Common myeloid progenitor, CD34-positive (primary cell): ENCODE measurements at places on chromosomes 4 and X.

DNA sequence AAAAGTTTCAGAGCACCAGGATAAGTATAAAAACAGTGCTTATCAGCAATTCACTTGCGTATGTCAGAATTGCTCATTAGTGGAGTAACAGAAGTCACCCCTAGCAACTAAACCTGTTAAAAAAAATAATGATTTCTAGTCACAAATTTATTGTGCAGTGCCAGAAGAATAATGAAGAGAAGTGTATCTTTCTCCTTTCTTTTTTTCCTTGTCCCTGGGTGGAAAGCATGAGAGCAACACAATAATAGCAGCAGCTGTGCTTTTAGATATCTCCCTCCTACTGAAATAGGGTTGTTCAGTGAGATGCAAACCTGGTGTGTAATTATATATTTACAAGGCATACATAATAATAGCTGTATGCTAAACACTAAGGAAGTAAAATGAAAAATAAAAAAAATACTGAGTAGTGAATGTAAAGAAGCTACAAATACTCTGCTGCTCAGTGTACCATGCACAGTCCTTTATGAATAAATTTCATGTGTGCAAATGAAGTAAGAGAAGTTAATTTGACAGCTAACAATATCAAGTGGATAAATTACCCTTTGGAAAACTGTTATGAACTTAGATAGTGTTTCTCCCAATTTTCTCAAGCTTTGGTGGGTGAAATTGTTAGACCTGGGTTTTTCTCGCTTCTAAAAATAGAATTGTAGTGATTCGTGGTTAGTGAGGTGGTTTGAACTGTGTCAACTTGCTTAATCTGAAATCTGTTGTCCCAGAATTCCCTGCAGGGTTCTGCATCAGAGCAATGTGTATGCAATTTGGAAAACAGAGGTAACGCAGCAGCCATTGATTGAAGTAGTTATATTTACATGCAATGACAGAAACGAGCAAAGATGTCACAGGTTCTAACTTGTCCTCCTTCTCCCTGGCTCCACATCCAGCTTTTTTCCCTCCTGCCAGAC, 125.7 kb upstream of the NDST3 start:
- no peak overlapping the region for H3K27ac ChIP-seq
- H3K27me3 ChIP-seq, result no peaks in the 10 kb centered on the region
- H3K4me1 ChIP-seq, result no peaks in the 10 kb centered on the region

GRCh38 chr4:141154725-141155124, 21.5 kb upstream of the RNF150 start:
- no peaks in the 10 kb centered on the region for H3K36me3 ChIP-seq
- H3K27me3 ChIP-seq, result no peaks in the 10 kb centered on the region
- no peak for DNase-seq
- H3K27ac ChIP-seq, result no peak overlapping the region
- H3K4me1 ChIP-seq, result no peaks in the 10 kb centered on the region

GRCh38 chrX:85666471-85666870, 287.0 kb upstream of the POF1B start:
- no peak overlapping the region for H3K4me3 ChIP-seq
- no peak overlapping the region for H3K27ac ChIP-seq
- no peak for DNase-seq

- no peak for DNase-seq
- H3K36me3 ChIP-seq, result no peaks in the 10 kb centered on the region
- H3K4me1 ChIP-seq, result no peaks in the 10 kb centered on the region
- H3K27me3 ChIP-seq, result no peaks in the 10 kb centered on the region
- no peak overlapping the region for H3K4me3 ChIP-seq
Observed at GRCh38 chrX:1002611-1003010, 209.8 kb downstream of the CRLF2 start.

DNA sequence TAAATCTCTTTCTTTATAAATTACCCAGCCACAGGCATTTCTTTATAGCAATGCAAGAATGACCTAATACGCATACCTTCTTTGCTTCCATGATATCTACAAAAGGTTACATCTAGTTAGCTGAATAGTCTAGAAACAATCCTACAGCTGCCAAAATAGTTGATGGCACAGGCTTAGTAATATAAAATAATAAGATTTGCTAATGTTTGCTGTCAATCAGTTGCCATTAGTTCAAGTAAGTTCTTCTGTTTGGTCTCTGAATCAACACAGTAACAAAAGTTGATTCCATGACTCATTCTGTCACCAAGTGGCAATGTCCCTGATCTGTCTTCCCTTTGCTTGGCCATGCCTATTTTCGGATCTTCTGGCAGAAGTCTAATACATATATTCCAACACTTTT, 470.2 kb downstream of the SPRY1 start:
- H3K4me3 ChIP-seq, result no peak overlapping the region
- no peaks in the 10 kb centered on the region for H3K4me1 ChIP-seq
- DNase-seq, result no peak
- H3K36me3 ChIP-seq, result no peaks in the 10 kb centered on the region
- no peak overlapping the region for H3K27ac ChIP-seq

DNA sequence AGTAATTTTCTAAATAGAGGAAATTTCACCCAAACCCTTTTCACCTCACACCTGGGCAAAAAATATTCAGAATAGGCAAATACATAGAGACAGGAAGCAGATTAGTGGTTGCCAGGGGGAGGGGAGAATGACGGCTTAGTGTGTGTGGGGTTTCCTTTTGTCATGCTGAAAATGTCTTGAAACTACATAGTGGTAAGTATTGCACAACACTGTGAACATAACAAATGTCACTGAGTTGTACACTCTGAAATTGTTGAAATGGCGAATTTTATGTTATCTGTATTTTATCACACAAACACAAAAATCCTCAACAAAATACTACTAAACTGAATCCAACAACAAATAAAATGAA, 60.7 kb upstream of the PLAC1 start:
- H3K4me3 ChIP-seq, result no peak overlapping the region
- no peaks in the 10 kb centered on the region for H3K4me1 ChIP-seq
- no peak overlapping the region for H3K27ac ChIP-seq
- DNase-seq, result peak; percentile 79

GRCh38 chr4:44777115-44777514, 50.8 kb upstream of the GNPDA2 start:
- H3K4me1 ChIP-seq, result no peaks in the 10 kb centered on the region
- H3K27me3 ChIP-seq, result peaks cover 2% of the 10 kb centered on the region
- H3K36me3 ChIP-seq, result no peaks in the 10 kb centered on the region
- H3K27ac ChIP-seq, result no peak overlapping the region

DNA sequence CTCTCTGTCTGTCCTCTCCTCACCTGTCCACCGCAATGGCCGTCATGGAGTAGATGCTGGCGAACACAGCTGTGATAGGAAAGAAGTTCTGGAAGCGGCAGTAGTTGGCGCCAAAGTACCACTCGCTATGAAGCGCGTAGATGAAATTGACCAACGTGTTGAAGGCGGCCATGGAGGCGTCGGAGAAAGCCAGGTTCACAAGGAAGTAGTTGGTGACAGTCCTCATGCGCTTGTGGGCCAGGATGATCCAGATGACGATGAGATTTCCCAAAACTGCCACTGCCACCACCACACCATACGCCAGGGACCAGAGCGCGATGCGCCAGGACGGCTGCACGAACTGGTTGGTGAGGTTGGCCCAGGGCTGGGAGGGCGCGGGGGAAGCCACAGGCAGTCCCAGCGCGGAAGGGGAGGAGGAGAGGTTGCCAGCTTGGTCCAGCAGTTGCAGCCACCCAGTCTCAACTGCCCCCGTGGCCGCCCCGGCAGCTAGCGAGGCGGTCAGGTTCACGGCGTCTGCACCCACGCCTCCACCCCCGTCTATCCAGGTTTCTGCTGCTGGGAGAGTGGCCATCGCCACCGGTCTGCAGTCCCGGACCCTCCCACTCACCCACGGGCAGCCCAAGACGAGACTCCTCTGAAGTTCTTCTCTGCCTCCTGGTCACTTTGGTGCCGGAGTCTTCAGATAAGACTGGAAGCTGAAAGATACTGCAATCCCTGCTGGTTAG, 518 bp downstream of the TACR3 start:
- H3K36me3 ChIP-seq, result no peaks in the 10 kb centered on the region
- peaks cover 6% of the 10 kb centered on the region for H3K27me3 ChIP-seq
- H3K4me1 ChIP-seq, result no peaks in the 10 kb centered on the region
- no peak overlapping the region for H3K27ac ChIP-seq
- no peak for DNase-seq

GRCh38 chrX:45454290-45454689, 253.6 kb upstream of the DIPK2B start:
- DNase-seq, result no peak
- H3K36me3 ChIP-seq, result no peaks in the 10 kb centered on the region
- no peak overlapping the region for H3K4me3 ChIP-seq
- H3K4me1 ChIP-seq, result no peaks in the 10 kb centered on the region
- H3K27ac ChIP-seq, result no peak overlapping the region

- DNase-seq, result no peak
- H3K4me3 ChIP-seq, result no peak overlapping the region
- H3K27me3 ChIP-seq, result peaks cover 7% of the 10 kb centered on the region
- no peak overlapping the region for H3K27ac ChIP-seq
Observed at GRCh38 chr4:112895811-112896608, 153.4 kb upstream of the ANK2 start.

- no peaks in the 10 kb centered on the region for H3K4me1 ChIP-seq
- DNase-seq, result no peak
- peaks cover 7% of the 10 kb centered on the region for H3K27me3 ChIP-seq
- H3K4me3 ChIP-seq, result no peak overlapping the region
- H3K27ac ChIP-seq, result no peak overlapping the region
Observed at GRCh38 chr4:6380746-6381410, 91.5 kb downstream of the PPP2R2C start.

DNA sequence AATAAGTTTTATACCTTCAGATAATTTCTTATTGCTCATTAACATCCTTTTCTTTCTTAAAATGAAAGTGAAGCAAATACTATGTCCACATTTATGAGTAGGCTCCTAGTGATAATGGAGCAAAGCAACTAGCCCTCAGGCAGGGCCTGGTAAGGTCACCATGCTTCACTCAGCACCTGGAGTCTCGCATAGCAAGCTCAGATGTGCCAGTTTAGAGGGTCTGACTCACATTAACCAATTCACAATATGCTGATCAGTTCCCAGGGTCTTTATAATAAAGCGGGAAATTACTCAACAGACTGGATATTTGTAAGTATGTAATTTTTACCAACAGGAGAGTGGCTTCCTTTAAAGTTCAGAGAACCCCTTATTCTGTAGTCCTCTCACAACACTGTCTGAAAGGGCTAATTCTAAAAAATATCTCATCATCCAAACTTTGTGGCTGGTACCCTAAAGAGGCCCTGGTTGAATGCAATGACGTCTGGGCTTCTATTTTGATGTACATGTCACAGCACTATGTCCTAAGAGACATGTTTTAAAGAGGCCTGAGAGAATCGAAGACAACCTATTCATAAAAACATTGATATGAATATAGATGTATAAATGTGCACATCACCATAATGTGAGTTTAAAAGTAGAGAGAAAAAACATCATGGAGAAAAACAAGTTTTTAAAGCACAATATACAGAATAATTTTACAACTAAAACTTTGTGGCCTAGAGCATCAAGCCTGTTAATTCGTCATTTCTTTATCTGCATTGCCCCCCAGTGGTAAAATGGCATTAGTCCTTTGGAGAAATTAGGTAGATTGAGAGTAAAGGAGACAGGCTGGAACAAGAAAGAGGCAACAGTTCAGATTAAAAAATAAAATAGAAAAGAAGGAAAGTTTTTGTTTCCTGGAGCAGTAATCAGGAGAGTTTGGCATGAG, 44.3 kb downstream of the IL21 start:
- H3K27me3 ChIP-seq, result peaks cover 8% of the 10 kb centered on the region
- peak; percentile 78 for DNase-seq
- H3K4me3 ChIP-seq, result no peak overlapping the region
- no peaks in the 10 kb centered on the region for H3K36me3 ChIP-seq

GRCh38 chr4:10832806-10833628, 148.4 kb upstream of the CLNK start:
- no peak overlapping the region for H3K27ac ChIP-seq
- no peak for DNase-seq
- H3K27me3 ChIP-seq, result no peaks in the 10 kb centered on the region
- H3K4me1 ChIP-seq, result no peaks in the 10 kb centered on the region
- no peaks in the 10 kb centered on the region for H3K36me3 ChIP-seq

- H3K27ac ChIP-seq, result no peak overlapping the region
- no peak overlapping the region for H3K4me3 ChIP-seq
- H3K36me3 ChIP-seq, result no peaks in the 10 kb centered on the region
- H3K27me3 ChIP-seq, result no peaks in the 10 kb centered on the region
- DNase-seq, result no peak
- peaks cover 7% of the 10 kb centered on the region for H3K4me1 ChIP-seq
Observed at GRCh38 chr4:39631700-39632079, 7.0 kb downstream of the SMIM14 start.

- peak overlapping the region; percentile 66 for H3K27ac ChIP-seq
- H3K4me1 ChIP-seq, result peaks cover 4% of the 10 kb centered on the region
- DNase-seq, result peak; percentile 83
- peak overlapping the region; percentile 69 for H3K4me3 ChIP-seq
- H3K36me3 ChIP-seq, result peaks cover 15% of the 10 kb centered on the region
- H3K27me3 ChIP-seq, result no peaks in the 10 kb centered on the region
Observed at GRCh38 chr4:75939890-75940691, 722 bp downstream of the NAAA start.

GRCh38 chr4:21544415-21544814, 404.2 kb downstream of the KCNIP4 start:
- no peaks in the 10 kb centered on the region for H3K36me3 ChIP-seq
- no peak overlapping the region for H3K27ac ChIP-seq
- H3K4me3 ChIP-seq, result no peak overlapping the region
- H3K27me3 ChIP-seq, result no peaks in the 10 kb centered on the region
- H3K4me1 ChIP-seq, result no peaks in the 10 kb centered on the region

GRCh38 chrX:78603908-78604307, 55.2 kb downstream of the RTL3 start:
- H3K27me3 ChIP-seq, result no peaks in the 10 kb centered on the region
- H3K4me3 ChIP-seq, result no peak overlapping the region

DNA sequence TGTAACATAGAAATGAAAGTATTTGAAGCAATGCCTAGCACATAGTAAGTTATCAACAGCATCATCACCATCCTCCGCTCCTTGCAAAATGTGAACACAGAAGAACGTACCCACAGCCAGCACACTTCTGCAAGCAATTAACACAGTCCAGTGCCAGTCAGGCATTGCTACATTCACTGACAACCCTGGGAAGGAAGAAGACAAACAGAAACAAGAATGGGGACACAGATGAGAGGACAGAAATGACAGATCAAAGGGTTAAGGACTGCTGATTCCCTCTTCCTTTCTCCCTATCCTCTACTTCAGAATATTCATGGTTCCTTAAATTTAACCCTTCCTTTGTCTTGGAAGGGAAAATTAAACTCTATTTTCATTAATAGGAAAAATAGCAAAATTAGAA, 53.1 kb downstream of the CHM start:
- no peaks in the 10 kb centered on the region for H3K36me3 ChIP-seq
- H3K4me1 ChIP-seq, result no peaks in the 10 kb centered on the region
- no peak overlapping the region for H3K4me3 ChIP-seq
- DNase-seq, result no peak

DNA sequence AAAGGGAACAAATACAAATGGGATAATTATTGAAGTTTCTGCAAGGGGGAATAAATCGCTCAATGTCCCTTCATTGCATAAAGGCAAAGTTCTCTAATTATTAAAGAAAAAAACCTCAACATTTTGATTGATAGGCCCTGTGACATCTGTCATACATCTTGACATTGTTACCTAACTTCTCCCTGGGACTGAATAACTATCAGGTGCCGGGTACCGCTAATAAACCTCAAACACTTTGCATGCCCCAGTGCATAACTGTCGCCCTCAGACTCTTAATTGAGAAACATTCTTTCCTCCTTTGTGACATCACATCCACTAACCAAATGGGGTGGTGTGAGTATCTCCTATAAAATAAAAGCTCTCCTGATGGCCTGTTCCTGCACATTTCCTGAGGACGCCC, at the start of gene ADAM29:
Gene ADAM29 (plus strand): TSS at position 301 of the 400 bp plus-strand sequence. CDS start 57,168 bp downstream, outside the sequence.
- no peak within 1 kb of the TSS for H3K27ac ChIP-seq
- DNase-seq, result no peak
- no peaks in the 10 kb centered on the region for H3K4me1 ChIP-seq
- no peaks in the 10 kb centered on the region for H3K36me3 ChIP-seq

GRCh38 chr4:137376312-137376711, 156.0 kb downstream of the PCDH18 start:
- no peaks in the 10 kb centered on the region for H3K27me3 ChIP-seq
- no peak overlapping the region for H3K4me3 ChIP-seq
- no peaks in the 10 kb centered on the region for H3K4me1 ChIP-seq
- DNase-seq, result no peak
